Stimulated activated CD8-positive, alpha-beta memory T cell treated with anti-CD3 and anti-CD28 coated beads, Interleukin-7, amount 100 ng/mL, for 48 hours (primary cell): ENCODE measurements at places on chromosomes 16 and 17.

DNA sequence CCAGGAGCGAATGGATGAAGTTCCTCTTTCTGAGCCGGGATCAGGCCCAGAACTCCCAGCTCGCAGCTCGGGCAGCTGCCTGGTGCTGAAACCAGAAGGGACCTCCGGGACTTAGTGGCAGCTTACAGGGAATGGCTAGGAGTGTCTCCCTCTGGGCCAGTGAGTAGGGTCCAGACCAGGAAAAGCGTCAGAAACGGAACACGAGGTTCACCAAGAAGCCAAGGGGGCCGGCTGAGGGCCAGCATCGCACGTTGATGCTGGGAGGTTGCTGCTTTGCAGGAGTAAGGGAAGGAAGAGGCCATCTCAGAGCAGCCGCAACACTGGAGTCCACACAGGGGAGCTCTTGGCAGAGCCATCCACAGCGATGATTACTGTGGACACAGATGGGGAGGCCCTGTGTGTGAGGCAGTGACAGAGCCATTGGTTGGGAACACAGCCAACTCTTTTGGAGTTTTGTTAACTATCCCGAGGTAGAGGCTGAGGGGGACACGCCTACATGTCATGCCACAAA, 74.0 kb upstream of the CREBBP start:
- DNase-seq: no peak

- DNase-seq: no peak
These were observed 9.6 kb upstream of the KRTAP17-1 start for GRCh38 chr17:41325126-41325525.

- no peak for DNase-seq
These were observed 97.0 kb upstream of the FA2H start for GRCh38 chr16:74871608-74872007.

DNA sequence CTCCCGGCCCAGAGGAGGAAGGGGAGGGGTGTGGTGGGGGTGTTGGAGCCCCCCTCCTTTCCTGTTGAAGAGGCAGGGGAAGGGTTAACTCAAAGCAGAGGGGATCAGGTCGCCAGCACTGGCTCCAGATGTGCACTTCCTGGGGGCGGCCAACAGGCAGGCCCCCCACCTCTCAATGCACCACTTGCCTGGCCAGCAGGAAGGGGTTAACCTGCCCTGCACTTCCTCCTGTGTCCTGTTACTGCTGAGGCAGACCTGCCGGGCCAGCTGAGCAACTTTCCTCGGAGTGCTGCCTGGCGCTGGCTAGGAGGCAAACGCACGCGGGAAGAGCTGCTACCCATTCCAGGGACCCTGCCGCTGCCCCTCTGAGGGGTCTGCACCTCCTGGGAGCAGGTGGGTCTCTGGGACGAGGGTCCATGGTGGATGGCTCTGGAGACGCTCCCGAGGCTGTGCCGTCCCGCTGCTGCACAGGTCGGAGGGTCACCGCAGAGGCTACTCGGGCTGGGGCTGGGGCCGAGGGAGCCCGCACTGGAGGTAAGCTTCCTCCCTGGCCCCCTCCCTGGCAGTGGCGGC, at the start of gene EPN3:
TSS of gene EPN3 (plus strand) at position 284 of the 573 bp plus-strand sequence. CDS start 3,822 bp downstream, outside the sequence.
- DNase-seq: no peak

- no peak for DNase-seq
These were observed 7.7 kb downstream of the NDUFAF8 start for GRCh38 chr17:81246679-81247338.
